GM23338 (cell line): ENCODE measurements at places on chromosomes 6 and 20. TPM values are rescaled to one million over a fixed set of nuclear protein-coding genes. Genes with fewer than 3 reads are reported as not detected.

Gene VARS2
- 34.0 and 36.4 TPM in 2 replicates for total RNA-seq

- no peak for DNase-seq
- no peaks in the 10 kb centered on the region for H3K36me3 ChIP-seq
- no peak overlapping the region for H3K27ac ChIP-seq
Observed at GRCh38 chr6:135971351-135971750, 119.8 kb downstream of the PDE7B start.

Gene SLPI
- total RNA-seq, result not detected in 2 replicates

Gene GRM1
- 0.39 and 0.63 TPM in 2 replicates for total RNA-seq

GRCh38 chr6:83767033-83767432 is 58.1 kb upstream of the SNAP91 start:
- H3K4me3 ChIP-seq, result no peak overlapping the region
- DNase-seq, result no peak
- no peaks in the 10 kb centered on the region for H3K4me1 ChIP-seq
- H3K27me3 ChIP-seq, result no peaks in the 10 kb centered on the region

GRCh38 chr6:53119772-53120409 is 28.8 kb downstream of the GCM1 start:
- no peak overlapping the region for H3K4me3 ChIP-seq
- no peaks in the 10 kb centered on the region for H3K36me3 ChIP-seq
- DNase-seq, result peak; percentile 64
- H3K27ac ChIP-seq, result no peak overlapping the region; the same call in 1 of the 2 replicates
- no peaks in the 10 kb centered on the region for H3K27me3 ChIP-seq

- no peaks in the 10 kb centered on the region; the same call in 1 of the 2 replicates for H3K36me3 ChIP-seq
- H3K4me1 ChIP-seq, result no peaks in the 10 kb centered on the region; the same call in 1 of the 2 replicates
- no peak overlapping the region for H3K27ac ChIP-seq
- H3K4me3 ChIP-seq, result no peak overlapping the region
Observed at GRCh38 chr6:107554918-107555317, 65.0 kb downstream of the SOBP start.

Gene APOM
- total RNA-seq, result 1.2 and 4.2 TPM in 2 replicates

GRCh38 chr20:35820715-35821114 is 48.9 kb downstream of the PHF20 start:
- no peak overlapping the region for H3K27ac ChIP-seq
- no peaks in the 10 kb centered on the region for H3K4me1 ChIP-seq
- H3K4me3 ChIP-seq, result no peak overlapping the region
- no peaks in the 10 kb centered on the region for H3K36me3 ChIP-seq
- no peak for DNase-seq
- H3K27me3 ChIP-seq, result no peaks in the 10 kb centered on the region

Gene LAMP5
- 0.21 and 0.62 TPM in 2 replicates for total RNA-seq

- H3K4me1 ChIP-seq, result peaks cover 26% of the 10 kb centered on the region
- H3K4me3 ChIP-seq, result peak overlapping the region; percentile 34
- no peaks in the 10 kb centered on the region for H3K27me3 ChIP-seq
- DNase-seq, result peak; percentile 37
Observed at GRCh38 chr20:51091406-51092195, 68.7 kb upstream of the KCNG1 start.

Gene HS3ST5
- total RNA-seq, result 3.5 and 3.8 TPM in 2 replicates

Gene RNF39
- total RNA-seq, result 0.85 and 0.94 TPM in 2 replicates

DNA sequence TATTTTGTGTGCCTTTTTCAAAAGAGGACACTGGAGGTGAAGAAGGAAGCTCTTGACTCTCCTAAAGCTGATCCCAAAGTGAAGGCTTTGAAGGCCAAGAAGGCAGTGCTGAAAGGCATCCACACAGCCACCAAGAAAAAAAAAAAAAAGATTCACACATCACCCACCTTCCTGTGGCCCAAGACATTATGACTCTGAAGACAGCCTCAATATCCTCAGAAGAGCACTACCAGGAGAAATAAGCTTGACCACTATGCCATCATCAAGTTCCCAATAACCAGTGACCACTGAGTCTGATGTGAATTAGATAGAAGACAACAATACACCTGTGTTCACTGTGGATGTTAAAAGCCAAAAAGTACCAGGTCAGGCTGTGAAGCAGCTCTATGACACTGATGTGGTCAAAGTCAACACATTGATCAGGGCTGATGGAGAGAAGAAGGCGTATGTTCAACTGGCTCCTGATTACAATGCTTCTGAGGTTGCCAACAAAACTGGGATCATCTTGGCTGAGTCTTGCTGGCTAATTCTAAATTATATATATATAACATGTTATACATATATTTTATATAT is 59.4 kb downstream of the PLCG1 start:
- H3K4me3 ChIP-seq, result no peak overlapping the region
- no peaks in the 10 kb centered on the region for H3K36me3 ChIP-seq
- H3K27me3 ChIP-seq, result no peaks in the 10 kb centered on the region
- H3K27ac ChIP-seq, result no peak overlapping the region
- DNase-seq, result no peak

GRCh38 chr20:20856956-20857355 is 144.5 kb upstream of the RALGAPA2 start:
- H3K27me3 ChIP-seq, result no peaks in the 10 kb centered on the region
- no peak for DNase-seq
- no peak overlapping the region for H3K4me3 ChIP-seq
- H3K36me3 ChIP-seq, result no peaks in the 10 kb centered on the region; the same call in 1 of the 2 replicates
- H3K27ac ChIP-seq, result no peak overlapping the region
- H3K4me1 ChIP-seq, result no peaks in the 10 kb centered on the region

Gene NOX3
- not detected in 2 replicates for total RNA-seq

DNA sequence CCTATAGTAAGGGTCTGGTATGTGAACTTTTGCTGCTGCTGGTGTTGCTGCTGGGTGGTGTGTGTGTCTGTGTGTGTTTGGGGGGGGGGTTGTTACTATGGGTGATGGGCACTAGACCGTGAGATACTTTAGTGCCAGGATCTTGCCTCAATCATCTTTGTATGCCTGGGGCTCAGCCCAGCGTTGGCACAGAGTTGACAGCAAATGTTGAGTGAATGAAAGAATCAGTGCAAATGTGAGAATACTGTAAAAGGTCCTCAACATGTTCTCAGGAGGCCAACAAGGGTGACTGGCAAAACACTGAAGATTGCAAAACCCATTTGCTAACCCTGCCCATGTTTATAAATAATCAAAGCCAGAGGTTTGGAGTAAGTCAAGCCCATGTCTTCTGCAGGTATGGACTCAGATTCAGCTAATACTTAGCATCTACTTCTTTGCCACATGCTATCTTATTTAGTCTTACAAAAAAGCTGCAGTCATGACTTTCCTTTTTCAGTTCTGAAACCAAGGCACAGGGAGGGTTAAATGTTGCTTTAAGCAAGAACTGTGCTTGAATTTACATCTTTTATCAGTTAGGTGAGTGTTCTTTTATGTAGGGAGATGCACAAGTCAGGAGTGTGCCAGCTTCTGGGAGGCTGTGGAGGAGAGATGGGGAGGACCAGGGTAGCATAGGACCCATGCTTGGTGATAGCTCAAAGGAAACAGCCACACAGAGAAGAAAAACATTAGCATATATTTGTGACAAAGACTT is 125.3 kb upstream of the SPACA1 start:
- H3K4me3 ChIP-seq, result no peak overlapping the region
- H3K4me1 ChIP-seq, result peaks cover 9% of the 10 kb centered on the region
- no peaks in the 10 kb centered on the region for H3K36me3 ChIP-seq
- no peak for DNase-seq
- H3K27me3 ChIP-seq, result no peaks in the 10 kb centered on the region

Gene LAMA4
- total RNA-seq, result 1.7 and 4.9 TPM in 2 replicates

DNA sequence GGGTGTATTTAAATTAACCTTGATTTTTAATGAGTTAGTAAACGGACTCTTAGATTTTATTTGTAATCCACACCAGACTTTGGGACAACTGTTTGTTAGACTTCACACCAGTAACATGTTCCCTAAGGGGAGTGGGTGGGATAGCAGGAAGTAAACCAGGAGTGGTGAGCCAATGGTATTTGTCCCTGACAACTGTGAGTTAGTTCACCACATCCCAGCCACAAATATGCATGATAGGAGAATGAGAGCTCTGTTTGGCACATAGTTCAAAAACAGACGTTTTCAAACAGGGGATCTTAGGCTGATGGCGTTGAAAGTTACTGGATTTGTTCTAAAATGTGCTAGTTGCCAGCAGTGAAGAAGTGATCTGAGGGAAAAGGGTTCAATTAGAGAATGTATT is 18.7 kb upstream of the COL10A1 start:
- H3K27ac ChIP-seq, result no peak overlapping the region
- H3K36me3 ChIP-seq, result no peaks in the 10 kb centered on the region
- no peak overlapping the region for H3K4me3 ChIP-seq
- no peaks in the 10 kb centered on the region for H3K27me3 ChIP-seq
- H3K4me1 ChIP-seq, result no peaks in the 10 kb centered on the region; the same call in none of the 2 replicates

- no peak overlapping the region for H3K27ac ChIP-seq
- H3K36me3 ChIP-seq, result no peaks in the 10 kb centered on the region
- DNase-seq, result no peak
- no peaks in the 10 kb centered on the region for H3K27me3 ChIP-seq
- H3K4me1 ChIP-seq, result no peaks in the 10 kb centered on the region
- H3K4me3 ChIP-seq, result no peak overlapping the region
Observed at GRCh38 chr6:90978046-90978445, 391.2 kb upstream of the MAP3K7 start.

GRCh38 chr6:139932671-139933070 is 558.2 kb upstream of the CITED2 start:
- no peak overlapping the region for H3K27ac ChIP-seq
- DNase-seq, result no peak
- H3K27me3 ChIP-seq, result no peaks in the 10 kb centered on the region
- H3K4me3 ChIP-seq, result no peak overlapping the region

Gene MACROD2
- total RNA-seq, result 2.0 and 2.8 TPM in 2 replicates

- H3K36me3 ChIP-seq, result no peaks in the 10 kb centered on the region
- DNase-seq, result no peak
- peak overlapping the region; percentile 87 for H3K27ac ChIP-seq
- H3K4me1 ChIP-seq, result peaks cover 5% of the 10 kb centered on the region; the same call in 1 of the 2 replicates
Observed at GRCh38 chr6:78868116-78868515, 765 bp downstream of the IRAK1BP1 start.

Gene ZFP57
- total RNA-seq, result 0.59 and 2.8 TPM in 2 replicates

DNA sequence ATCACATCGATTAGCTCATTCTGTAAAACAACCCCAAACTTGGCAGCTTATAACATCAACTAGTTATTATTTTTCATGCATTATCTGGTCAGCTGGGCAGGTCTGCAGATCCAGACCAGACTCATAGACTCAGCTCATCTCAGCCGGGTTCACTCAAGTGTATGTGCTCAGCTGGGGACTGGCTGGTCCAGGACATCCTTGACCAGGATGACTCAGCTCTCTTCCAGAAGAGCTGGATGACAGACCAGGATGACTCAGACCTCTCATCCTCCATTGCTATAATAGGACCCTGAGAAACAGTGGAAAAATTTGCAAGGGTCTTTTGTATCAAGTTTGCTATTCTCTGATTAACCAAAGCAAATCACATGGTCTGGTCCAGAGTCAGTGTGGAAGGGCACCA is 312.5 kb upstream of the PLCB4 start:
- H3K4me1 ChIP-seq, result no peaks in the 10 kb centered on the region
- no peaks in the 10 kb centered on the region for H3K36me3 ChIP-seq
- DNase-seq, result no peak
- H3K27ac ChIP-seq, result no peak overlapping the region
- H3K27me3 ChIP-seq, result no peaks in the 10 kb centered on the region

GRCh38 chr6:101544286-101544685 is 150.8 kb downstream of the GRIK2 start:
- H3K4me3 ChIP-seq, result no peak overlapping the region
- H3K4me1 ChIP-seq, result no peaks in the 10 kb centered on the region
- H3K36me3 ChIP-seq, result no peaks in the 10 kb centered on the region
- no peak overlapping the region for H3K27ac ChIP-seq
- H3K27me3 ChIP-seq, result no peaks in the 10 kb centered on the region

DNA sequence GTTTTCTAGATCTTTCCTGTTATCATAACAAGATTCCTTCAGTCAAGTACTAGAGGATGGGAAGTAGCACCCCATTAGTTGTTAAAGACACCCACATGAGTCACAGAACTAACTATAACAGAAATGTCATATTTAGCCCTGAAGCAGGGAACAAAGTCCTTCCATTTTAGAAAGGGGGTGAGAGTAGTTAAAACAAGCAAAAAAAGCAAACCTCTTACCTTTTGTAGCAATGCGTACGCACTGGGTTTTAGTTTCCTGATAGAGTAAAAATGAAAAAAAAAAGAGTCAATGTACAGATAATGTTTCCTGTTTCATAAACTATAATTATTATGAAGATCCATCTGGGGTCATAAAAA is 163.7 kb upstream of the THEMIS start:
- H3K36me3 ChIP-seq, result no peaks in the 10 kb centered on the region
- no peaks in the 10 kb centered on the region for H3K27me3 ChIP-seq
- DNase-seq, result no peak

- H3K36me3 ChIP-seq, result no peaks in the 10 kb centered on the region
- no peak overlapping the region for H3K4me3 ChIP-seq
- DNase-seq, result peak; percentile 78
- no peak overlapping the region for H3K27ac ChIP-seq
Observed at GRCh38 chr20:35561268-35561667, 19.4 kb downstream of the ERGIC3 start.

Gene DSTN
- total RNA-seq, result 145 and 162 TPM in 2 replicates

- H3K4me1 ChIP-seq, result peaks cover 4% of the 10 kb centered on the region; the same call in 1 of the 2 replicates
- no peak overlapping the region for H3K27ac ChIP-seq
- DNase-seq, result no peak
- H3K4me3 ChIP-seq, result no peak overlapping the region
- H3K27me3 ChIP-seq, result no peaks in the 10 kb centered on the region
- no peaks in the 10 kb centered on the region for H3K36me3 ChIP-seq
Observed at GRCh38 chr6:84515067-84515466, 249.3 kb downstream of the TBX18 start.

- no peak overlapping the region for H3K4me3 ChIP-seq
- no peaks in the 10 kb centered on the region; the same call in 1 of the 2 replicates for H3K36me3 ChIP-seq
- no peak for DNase-seq
- H3K4me1 ChIP-seq, result no peaks in the 10 kb centered on the region
- no peaks in the 10 kb centered on the region for H3K27me3 ChIP-seq
Observed at GRCh38 chr20:7836076-7836475, 104.2 kb downstream of the HAO1 start.

GRCh38 chr6:27088068-27088467 is 159.4 kb upstream of the PRSS16 start:
- no peak overlapping the region for H3K4me3 ChIP-seq
- peaks cover 4% of the 10 kb centered on the region; the same call in 1 of the 2 replicates for H3K4me1 ChIP-seq
- H3K27ac ChIP-seq, result no peak overlapping the region
- DNase-seq, result no peak
- H3K27me3 ChIP-seq, result no peaks in the 10 kb centered on the region
- no peaks in the 10 kb centered on the region for H3K36me3 ChIP-seq

DNA sequence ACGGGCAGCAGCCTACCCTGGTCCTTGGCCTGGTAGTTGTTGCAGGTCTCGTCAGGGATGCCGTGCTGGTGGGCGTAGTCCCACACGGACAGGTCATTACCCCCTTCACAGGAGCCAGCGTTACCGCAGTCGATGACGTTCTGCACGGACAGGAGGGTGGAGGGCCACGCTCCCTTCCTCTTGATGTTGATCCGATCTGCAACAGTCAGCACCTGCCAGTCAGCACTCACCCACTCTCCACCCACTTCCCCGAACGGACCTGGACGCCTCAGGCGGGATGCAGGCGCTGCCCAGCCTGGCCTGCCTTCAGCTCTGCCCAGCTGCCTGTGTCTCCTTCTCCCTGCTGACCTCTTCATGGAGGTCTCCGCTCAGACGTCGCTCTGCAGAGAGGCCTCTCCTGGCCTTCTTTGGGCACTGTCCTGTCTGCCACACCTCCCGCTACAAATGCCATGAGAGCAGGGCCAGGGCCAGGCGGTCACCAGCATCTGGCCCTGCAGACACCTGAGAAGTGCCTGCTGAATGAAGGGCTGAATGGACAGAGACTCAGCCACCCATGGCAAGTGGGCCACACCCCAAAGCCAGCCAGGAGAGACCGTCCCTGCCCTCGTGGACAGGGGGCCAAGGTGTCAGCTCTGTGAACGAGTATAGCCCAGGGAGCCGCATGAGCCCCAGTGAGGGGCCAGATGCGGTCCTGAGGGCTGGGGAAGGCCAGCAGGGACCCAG is 5.4 kb downstream of the CTSZ start:
- no peak overlapping the region for H3K4me3 ChIP-seq
- no peak overlapping the region for H3K27ac ChIP-seq
- no peaks in the 10 kb centered on the region for H3K27me3 ChIP-seq
- no peaks in the 10 kb centered on the region for H3K4me1 ChIP-seq
